ENCODE measurements at places on chromosomes 4 and X.

GRCh38 chr4:87069037-87069742, 134.4 kb downstream of the AFF1 start:
- no peak for DNase-seq

DNA sequence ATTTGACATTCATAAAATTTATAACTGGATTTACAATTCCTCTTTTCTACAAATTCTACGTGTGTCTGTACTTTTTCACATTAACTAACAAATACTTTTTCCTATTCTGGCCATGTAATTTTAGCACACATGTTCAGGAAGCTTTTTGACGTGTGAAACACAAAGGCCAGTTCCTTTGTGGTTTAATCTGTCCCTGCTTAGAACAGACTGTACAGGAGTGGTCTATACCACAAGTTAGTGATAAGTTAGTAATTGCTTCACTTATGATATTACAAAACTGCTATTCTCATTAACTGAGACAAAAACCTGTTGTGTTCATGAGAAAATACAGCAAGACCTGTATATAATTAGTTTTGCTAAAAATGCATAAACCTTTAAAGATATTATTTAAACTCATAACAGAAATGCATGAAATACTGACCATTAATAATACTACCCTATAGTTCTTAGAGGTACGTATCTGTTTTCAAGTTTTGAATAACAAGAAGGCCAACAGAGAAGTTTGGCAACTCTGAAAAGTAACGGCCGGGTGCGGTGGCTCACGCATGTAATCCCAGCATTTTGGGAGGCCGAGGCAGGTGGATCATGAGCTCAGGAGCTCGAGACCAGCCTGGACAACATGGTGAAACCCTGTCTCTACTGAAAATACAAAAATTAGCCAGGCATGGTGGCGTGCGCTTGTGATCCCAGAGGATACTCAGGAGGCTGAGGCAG, 13.7 kb upstream of the AREG start:
- DNase-seq: no peak

GRCh38 chr4:112516471-112517066, 589 bp upstream of the NEUROG2 start:
- peak; percentile 85 for DNase-seq

GRCh38 chrX:113828470-113828869, 755.4 kb upstream of the HTR2C start:
- peak; percentile 30 for DNase-seq

GRCh38 chrX:107325467-107325866, 119.1 kb downstream of the DNAAF6 start:
- DNase-seq: no peak

DNA sequence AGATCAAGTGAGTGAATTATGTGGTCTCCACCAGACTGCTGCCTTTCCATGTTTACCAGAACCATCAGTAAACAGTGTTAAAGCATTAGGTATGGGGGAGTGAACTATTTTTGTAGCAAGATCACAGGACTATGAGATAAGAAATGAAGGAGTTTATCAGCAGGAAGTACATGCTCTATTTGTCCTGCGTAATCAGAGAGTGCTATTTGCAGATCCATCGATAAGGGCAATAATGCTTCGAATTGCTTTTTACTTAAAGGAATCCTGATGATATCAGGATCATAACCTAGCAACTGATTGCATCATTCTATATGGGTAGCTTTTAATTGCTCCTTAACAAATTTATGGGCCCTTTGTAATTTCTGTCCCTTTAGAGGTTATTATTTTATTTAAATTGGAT, 57.1 kb downstream of the RBM46 start:
- no peak for DNase-seq

- DNase-seq: peak; percentile 47
These were observed 19.5 kb upstream of the PCSK1N start for GRCh38 chrX:48854898-48855297.

DNA sequence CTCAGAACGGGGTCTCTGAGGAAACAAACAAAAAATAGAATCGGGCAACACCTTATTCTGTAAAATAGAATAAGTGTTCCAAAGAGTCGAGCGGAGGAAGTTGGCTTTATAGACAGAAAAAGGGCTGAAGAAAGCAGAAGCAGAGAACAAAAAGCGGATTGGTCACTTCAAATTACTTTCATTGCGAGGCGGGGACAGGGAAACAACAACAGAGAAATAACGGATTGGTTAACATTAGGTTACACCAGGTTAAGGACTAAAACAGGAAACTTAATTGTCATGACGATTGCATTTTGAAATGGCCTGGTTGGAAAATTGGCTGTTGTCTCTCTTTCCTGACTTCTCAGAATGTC, 433 bp upstream of the COQ2 start:
- peak; percentile 47 for DNase-seq

- DNase-seq: no peak
These were observed 1759.6 kb downstream of the C4orf33 start for GRCh38 chr4:130855533-130855932.

DNA sequence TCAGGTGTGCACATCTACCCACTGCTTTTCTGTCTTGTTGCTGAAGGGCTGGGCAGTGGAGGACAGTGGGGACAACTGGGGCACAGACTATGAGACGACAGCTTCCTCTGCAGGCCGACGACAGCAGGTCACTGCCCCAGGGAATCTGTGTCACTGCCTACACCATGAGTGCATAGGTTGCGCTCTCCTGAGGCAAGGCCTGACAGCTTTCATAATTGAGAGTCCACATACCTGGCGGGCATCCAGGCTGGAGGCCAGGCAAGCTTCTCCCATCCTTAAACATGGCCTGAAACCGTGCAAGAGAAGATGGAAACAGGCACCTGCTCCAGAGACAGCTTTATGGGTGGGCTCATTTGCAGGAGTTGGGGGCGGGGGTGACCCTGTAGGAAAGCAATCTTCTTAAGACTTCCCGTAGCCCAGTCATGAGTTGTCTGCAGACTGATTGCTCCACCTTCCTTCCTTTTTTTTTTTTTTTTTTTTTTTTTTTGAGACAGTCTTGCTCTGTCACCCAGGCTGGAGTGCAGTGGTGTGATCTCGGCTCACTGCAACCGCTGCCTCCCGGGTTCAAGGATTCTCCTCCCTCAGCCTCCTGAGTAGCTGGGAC, 2.9 kb downstream of the ANOS1 start:
- DNase-seq: no peak

- DNase-seq: peak; percentile 63
These were observed 84.3 kb downstream of the PDLIM5 start for GRCh38 chr4:94536049-94536448.

DNA sequence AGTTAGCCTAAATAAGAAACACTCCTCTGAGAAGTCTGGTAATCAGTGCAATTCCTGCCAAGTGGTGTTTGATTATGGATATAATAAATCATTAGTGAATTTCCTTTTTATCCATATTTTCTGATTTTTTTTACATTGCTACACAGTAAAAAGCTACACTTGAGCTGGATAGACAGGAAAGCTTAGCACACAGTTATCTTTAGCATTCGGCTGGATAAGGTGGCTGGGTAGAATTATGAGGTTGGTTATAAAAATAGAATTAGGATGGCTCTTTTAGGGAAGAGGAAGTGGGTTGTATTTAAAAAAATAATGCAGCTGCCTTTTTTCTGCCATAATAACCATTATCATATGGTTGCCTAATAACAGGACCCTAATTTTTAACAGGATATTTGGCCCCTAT, 460.6 kb downstream of the NAF1 start:
- no peak for DNase-seq

GRCh38 chr4:2186133-2186864, 55.6 kb downstream of the HAUS3 start:
- DNase-seq: peak; percentile 91

DNA sequence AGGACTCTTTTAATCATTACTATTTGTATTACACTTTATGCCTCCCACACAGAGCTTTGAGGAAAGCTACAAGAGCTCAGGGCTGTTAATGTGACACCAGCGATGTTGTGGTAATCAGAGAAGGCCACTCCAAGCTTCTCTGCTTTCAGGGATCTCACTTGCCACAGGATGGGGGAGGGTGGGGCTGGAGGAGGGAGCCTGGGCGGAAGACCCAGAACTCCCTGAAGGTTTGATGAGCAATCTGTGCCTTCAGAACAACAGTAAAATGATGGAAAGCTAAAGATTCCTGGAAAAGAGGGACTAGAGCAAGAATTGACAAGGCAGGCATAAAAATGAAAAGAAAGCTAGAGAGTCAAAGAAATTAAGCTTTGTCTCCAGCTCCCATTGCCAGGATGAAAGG, 75.6 kb downstream of the MAML3 start:
- peak; percentile 73 for DNase-seq

DNA sequence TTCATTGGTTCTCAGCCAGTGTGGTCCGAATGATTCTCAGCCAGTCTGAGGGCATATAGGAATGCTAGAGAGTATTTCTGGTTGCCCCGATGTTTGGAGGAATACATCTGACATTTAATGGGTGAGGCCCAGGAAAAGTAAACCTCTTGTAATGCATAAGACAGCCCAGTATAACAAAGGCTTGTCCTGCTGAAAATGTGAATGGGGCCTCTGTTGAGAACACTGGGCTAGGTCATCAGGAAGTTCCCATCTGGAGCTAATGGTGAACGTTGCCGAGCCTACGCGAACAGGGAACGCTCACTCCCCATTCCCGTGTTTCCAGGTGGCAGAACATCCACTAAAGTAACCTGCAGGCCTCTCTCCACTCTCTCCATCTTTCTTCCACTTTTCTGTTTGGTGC, 132.0 kb upstream of the CLNK start:
- DNase-seq: no peak

- no peak for DNase-seq
These were observed 98.4 kb downstream of the PRSS12 start for GRCh38 chr4:118254368-118254767.

DNA sequence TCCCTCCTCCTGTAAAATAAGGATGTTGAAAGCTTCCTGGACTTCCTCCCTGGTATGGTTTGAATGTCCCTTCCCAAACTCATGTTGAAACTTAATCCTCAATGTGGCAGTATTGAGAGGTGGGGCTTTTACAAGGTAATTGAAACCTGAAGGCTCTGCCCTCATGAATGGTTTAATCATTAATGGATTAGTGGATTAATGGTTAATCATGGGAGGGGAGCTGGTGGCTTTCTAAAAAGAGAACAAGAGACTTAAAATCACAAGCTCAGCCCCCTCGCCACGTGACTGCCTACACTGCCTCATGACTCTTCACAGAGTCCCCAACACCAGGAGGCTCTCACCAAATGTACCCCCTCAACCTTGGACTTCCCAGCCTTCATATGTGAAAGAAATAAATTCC, 124.6 kb upstream of the ANXA3 start:
- no peak for DNase-seq

DNA sequence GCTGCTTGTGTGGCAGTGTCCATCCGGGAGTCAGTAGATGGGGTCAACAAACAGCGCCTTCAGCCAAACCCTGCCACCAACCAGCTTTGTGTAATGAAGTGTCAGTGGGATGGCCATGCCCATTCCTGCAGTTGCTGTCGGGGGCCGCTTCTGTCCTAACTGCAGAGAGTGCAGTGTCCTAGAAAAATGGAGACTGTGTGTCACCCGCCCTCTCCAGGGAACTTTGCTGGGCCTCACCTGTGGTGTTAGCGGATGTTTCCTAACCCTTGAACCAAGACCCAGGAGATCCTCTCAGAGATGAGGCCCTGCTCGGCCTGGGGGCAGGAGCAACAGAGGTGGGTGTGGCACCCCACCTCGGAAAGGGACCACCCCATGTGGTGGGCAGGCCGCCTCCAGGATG, 35.3 kb upstream of the HGFAC start:
- DNase-seq: no peak

DNA sequence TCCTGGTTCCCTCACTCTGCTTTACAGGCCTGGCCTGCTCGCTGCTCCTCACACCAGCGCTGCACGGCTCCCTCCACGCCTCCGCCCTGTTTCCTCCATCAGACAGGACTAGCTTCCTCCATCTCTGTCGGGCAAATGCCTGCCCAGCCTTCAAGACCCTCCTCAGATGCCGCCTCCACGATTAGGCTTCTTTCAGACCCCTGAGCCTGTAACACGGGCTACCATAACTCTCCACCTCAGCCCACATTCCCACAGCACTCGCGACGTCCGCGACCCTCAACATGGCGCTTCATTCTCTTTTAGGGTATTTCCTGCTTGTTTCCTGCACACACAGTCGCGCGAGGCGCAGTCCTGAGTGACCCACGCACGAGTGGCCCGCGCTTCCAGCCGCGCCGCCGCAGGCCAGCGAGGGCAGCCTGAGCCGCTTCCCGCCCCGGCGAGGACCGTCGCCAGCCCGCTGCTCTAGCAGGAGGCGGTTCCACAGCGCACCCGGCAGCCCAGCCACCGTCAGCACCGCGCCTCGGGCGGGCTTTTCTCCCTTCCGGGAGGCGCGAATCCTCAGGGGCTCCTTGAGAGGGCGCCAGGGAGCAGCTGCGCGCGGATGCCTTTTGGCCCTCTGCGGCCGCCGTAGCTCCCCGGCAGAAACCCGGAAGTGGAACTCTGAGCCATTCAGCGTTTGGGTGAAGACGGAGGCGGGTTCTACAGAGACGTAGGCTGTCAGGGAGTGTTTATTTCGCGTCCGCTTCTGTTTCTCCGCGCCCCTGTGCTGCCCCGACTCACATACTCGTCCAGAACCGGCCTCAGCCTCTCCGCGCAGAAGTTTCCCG, at the start of gene FRG1:
Gene FRG1 (plus strand): TSS at position 695 of the 827 bp plus-strand sequence. CDS start 138 bp downstream, outside the sequence.
- DNase-seq: peak; percentile 93

GRCh38 chr4:183314806-183315205, 5.3 kb downstream of the CLDN22 start:
- DNase-seq: no peak

DNA sequence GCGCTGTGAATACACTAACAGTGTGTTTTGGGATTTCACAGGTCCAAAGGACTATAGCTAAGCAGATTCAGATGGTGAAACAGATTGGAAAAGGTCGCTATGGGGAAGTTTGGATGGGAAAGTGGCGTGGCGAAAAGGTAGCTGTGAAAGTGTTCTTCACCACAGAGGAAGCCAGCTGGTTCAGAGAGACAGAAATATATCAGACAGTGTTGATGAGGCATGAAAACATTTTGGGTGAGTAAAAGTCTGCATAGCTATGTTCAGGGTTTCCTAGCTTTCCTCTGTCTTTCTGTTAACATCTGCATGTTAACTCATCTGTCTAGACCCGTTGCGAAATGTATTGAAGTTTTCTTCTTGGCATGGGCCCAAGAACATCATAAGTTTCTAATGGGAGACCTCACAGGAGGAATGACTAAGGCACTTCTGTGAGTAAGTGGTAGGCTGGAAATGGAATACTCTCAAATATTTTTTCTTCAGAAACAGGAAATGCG, 372.1 kb downstream of the BMPR1B start:
- DNase-seq: no peak

DNA sequence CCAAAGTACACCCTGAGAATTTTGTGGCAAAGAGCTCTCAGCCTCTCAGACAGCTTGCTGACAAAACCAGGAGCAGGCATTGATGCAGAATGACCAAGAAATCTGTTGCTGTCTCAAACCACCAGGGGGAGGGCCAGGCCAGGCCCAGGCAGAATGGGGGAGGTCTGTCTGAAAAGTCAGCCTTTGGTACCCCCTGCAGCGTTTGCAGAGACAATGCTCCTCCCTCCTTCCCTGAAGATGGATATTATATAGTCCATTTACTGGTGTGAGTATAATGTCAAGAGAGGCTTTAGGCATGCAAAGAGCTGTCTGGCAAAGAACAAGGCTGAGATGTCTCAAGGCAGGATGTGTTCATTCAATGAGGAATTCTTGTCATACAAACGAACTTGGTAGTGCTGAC, 52.9 kb upstream of the TRPC5OS start:
- DNase-seq: peak; percentile 78
